LoVo (cell line): ENCODE measurements at places on chromosomes 7 and 10.

DNA sequence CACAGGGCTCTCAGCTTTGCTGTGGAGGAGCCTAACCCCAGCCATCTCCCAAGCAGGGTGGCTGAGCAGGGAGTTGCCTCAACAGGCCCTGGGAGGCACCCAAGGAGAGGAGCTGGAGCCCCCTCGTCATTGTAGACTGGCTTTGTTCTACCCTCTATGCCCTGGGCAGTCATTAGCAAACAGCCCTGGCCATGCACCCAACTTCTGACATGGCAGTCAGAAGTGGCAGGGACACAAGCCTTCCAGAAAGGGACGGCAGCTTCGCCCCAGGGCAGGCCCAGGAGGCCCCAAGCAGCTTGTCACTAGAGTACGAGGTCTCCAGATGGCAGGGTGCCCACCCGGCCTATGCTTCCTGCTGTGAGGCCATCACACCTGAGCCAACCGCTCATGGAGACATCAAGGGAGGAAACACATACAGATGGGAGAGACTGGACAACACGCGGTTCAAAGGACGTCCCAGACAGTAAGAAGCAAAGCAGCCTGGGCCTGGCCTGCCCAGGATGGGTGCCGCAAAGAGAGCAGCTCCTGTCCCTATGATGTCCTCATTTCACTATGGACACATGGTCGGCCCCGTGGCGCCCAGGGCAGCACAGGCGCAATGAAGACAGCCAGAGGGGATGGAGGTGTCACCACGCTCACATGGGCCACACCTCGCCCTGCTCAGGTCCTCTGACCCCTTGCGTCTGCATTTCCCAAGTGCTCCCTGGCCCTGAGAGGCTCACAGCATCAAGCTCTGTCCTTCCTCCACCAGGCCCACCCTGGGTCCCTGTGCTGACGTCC lies 190.9 kb upstream of the CXCL12 start:
- no peak for DNase-seq

DNA sequence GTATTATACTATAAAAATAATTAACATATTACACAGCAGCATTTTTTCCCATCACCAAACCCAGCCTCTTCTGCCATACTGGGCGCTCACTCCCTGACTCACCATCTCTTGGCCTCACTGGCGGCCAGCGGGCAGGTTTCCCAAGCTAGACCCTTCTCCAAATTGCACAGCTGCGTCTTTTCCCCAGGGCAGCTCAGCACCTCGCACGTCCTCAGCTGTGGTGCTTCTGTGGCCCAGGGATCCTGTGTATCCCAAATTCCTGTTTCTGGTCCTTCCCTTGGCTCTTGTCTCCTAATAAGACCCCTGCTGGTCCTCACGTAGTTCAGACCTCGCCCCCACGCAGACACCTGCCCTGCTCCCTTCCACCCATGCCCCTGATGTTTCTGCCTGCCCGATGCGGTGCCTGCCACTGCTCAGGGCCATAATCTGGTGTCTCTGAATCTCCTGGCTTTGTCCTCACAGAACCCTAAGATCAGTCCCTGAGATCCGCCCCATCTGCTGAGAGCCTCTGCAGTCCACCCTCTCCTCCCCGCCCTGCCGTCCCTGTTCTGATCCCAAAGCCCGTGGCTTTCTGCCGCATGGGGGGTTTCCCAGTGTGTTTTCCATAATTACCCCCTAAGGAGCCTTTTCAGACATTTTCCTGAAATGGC lies 290.1 kb downstream of the TCERG1L start:
- DNase-seq: no peak

DNA sequence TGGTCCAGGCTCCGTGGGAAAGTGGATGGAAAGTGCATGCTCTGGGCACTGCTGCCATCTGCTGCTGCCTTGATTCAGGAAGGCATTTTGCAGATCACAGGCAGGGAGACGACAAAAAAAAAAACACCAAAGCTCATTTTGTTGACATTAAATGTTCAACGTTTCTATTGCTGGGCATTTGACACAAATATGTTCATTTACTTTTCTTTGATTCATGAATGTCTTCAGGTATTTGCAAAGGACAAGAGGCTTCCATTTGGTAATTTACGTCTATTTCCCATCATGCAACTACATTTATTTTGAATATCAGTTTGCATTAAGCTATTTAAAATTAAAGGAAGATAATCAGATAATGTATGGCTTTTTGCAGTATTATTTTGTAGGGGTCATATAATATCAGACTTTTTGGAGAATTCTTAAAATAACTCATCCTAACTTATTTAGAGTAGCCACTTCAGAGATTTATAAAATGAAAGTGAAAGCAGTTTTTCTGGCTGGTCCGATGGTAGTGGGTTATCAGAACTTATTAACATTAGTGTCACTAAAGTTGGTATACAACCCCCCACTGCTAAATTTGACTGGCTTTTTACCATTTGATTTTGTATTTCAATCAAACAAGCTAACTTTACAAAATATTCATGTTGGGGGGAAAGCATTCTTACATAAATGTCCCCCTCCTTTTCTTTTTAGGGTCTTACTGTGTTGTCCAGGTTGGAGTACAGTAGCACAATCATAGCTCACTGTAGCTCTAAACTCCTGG lies 65.3 kb downstream of the PDIA4 start:
- peak; percentile 79 for DNase-seq

GRCh38 chr7:139827042-139827441 lies 2.0 kb upstream of the TBXAS1 start:
- DNase-seq: no peak

DNA sequence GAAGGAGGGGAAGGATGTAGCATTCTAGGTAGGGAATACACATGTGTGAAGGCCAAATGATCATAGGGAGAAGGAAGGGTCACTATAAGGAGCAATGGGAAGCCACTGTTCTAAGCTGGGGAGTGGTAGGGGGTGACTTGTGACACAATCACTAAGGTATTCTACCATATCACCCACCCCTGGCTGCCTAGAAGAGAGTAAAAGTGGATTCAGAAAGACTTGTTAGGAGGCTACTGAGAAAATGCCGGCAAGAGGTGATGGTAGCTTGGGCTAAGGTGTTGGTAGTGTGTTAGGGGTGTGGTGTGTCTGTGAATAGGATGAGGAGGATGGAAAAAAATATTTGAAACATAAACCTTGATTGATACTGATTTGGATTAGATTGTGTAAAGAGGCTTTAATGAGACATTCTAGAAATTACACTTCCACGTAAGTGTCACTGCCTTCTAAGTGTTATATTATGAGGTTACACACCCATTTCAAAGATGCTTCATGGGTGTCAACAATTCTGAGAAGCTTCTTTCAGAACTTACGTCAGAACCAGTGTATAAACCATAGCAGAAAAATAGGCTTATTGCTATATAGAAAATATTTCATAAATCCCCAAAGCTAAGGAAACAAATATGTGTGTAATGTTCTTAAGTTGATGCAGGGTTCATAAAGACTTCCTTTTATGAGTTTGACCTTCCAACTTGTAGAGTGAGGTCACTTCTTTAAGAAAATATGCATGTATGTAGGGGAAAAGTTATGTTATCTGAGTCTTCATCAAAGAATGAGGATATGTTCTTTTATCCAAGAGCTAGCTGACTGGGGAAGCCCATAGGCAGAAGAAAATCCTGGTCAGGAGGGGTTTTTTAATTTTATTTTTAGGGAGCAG lies 5.6 kb upstream of the BPGM start:
- DNase-seq: no peak

- DNase-seq: no peak
These were observed 39.9 kb upstream of the HECW1 start for GRCh38 chr7:43072530-43072929.

DNA sequence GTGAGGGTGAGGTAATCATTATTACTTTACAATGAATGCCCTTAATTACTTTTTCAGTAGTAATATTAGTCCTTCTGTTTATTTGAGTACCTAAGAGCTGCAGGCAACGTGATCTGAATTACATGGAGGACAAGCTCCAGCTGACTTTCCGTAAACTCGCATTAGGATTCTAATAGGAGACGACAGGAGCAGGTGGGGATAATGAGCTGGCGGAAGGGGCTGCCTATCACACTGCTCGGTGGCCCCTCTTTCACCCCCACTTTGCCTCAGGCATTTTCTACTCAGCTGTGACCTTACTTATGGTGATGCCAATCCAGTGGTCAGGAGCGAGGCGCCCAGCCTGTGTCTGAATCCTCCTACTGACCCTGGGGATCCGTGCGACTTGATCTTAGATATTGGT lies at the start of gene C7orf33:
Gene C7orf33 (plus strand): TSS at position 296 of the 400 bp plus-strand sequence. CDS start 160 bp downstream, outside the sequence.
- no peak for DNase-seq

- DNase-seq: no peak
These were observed 14.8 kb upstream of the ZC3HAV1 start for GRCh38 chr7:139124084-139124914.

- DNase-seq: peak; percentile 14
These were observed 700 bp downstream of the SMC3 start for GRCh38 chr10:110568055-110568735.

- peak; percentile 63 for DNase-seq
These were observed 14.0 kb downstream of the LRGUK start for GRCh38 chr7:134140889-134141867.

- no peak for DNase-seq
These were observed 1015.2 kb upstream of the PHF14 start for GRCh38 chr7:9958486-9958885.

DNA sequence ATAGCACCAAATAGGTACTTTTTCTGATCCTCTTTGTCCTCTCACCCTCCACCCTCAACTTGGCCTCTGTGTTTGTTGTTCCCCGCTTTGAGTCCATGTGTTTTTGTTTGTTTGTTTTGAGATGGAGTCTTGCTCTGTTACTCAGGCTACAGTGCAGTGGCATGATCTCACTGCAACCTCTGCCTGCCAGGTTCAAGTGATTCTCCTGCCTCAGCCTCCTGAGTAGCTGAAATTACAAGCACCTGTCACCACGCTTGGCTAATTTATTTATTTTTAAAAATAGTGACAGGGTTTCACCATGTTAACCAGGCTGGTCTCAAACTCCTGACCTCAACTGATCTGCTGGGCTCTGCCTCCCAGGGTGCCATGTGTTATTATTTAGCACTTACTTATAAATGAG lies 5.3 kb downstream of the ZNF273 start:
- no peak for DNase-seq

DNA sequence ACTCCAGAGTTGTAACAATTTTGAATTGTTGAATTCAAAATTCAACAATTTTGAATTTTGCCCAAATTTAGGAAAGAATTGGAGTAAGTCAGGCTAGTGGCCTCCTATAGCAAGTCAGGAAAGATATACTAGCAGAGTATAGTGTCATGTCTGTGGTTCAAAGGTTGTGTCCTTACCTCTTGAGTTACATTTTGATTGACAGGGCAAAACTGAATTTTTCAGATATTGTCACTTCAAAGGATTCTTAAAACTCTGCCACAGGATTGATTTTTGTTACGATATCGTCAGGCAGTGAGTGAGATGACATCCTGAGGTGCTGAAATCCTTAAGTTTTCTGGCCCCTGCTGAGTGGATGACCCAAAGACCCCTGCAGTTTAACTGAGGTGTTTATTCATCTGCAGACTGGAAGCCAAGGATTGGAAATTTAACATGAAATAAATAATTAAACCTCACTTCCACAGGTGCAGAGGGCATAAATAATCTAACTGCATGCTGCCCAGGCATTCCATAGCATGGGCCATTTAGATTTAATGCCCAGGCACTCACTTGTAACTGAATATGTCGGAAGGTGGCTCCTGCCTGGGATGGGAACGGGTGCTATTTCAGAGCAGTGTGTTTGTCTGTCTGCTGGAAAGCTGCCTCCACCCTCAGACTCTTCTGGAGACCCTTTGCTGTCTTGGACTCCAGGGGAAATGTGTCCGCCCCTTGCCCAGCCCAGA lies 50.8 kb downstream of the RBM20 start:
- no peak for DNase-seq

GRCh38 chr7:106456329-106456728 lies 171.5 kb upstream of the NAMPT start:
- no peak for DNase-seq

- no peak for DNase-seq
These were observed 83.1 kb upstream of the LYZL1 start for GRCh38 chr10:29205787-29206186.

DNA sequence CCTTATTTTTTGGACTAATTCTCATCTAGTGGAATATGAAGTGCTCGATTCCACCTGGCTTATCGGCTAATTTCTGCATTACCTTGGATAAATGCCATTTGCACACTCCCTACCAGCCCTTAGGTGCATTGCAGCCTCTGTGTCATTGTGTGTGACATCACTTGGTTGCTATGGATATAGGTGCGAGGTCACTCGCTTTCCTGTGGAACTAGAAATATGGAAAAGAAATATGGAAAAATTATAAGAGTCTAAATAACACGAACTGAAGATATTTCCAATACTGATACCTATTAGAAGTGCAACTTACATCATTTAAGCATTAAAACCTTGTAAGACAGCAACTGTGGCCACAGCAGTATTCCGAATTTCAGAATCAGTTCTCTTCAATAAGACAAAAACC lies 2.0 kb downstream of the YWHAG start:
- DNase-seq: no peak

DNA sequence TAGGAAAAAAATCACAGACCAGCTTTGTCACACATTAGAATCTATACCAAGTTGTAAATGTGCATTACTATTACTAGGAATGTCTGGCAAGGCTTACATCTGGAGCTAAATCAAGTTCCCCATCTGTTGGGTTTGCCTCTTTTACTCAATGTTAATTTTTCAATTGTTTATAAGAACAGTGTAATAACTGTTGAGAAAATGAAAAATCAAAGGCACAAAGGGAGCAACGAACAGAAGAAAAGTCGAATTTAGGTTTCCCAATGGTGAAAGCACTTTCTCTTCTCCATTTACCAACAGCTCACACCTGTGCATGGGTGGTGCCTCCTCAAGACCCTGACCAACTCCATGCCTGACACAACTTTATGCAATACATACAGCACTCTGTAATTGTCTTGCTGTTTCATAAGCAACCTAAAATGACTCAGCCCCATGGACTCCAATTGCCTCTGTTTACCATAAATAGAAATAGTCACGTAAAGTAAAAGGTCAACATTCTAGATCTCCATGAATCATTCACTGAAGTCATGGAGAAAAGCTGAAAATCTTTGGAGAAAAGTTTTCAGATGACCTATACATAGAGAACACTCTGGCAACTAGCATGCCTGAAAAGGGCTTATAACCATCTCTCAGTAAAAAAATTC lies 95.5 kb upstream of the KCNIP2 start:
- peak; percentile 54 for DNase-seq

DNA sequence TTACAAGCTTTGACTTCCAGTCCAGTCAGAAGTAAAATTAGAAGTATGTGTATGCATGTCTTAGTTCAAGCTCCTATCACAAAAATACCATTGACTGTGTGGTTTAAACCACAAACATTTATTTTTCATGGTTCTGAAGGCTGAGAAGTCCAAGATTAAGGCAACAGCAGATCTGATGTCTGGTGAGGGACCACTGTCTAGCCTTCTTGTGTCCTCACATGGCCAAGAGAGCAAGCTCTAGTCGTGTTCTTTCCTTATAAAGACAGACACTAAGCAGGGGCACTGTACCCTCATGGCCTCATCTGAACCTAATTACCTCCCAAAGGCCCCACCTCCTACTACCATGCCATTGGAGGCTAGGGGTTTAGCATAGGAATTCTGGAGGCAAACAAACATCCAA lies 41.3 kb upstream of the ARL4A start:
- no peak for DNase-seq

- DNase-seq: no peak
These were observed 1.3 kb downstream of the CUTC start for GRCh38 chr10:99733366-99733765.

GRCh38 chr10:69007260-69007659 lies 18.7 kb downstream of the KIFBP start:
- no peak for DNase-seq
